ENCODE measurements at places on chromosomes 6 and 20. TPM values are rescaled to one million over a fixed set of nuclear protein-coding genes. Genes with fewer than 3 reads are reported as not detected.

Gene TP53TG5
- not detected for total RNA-seq

Gene ZSCAN23
- total RNA-seq: 11.0 TPM

Gene ULBP2
- total RNA-seq: 5.3 TPM

Gene CYP24A1
- 0.41 TPM for total RNA-seq

Gene FILIP1
- 2.9 TPM for total RNA-seq

Gene RIMS1
- total RNA-seq: 466 TPM

Gene OR2H2
- total RNA-seq: not detected

Gene SEMG1
- total RNA-seq: not detected

Gene MYO6
- 14.7 TPM for total RNA-seq

Gene NECAB3
- 33.8 TPM for total RNA-seq

Gene TRERF1
- 2.9 TPM for total RNA-seq

Gene XKR7
- 9.8 TPM for total RNA-seq

Gene ECT2L
- total RNA-seq: 0.82 TPM

Gene FHL5
- total RNA-seq: 0.41 TPM

Gene CRYBG1
- total RNA-seq: under 0.01 TPM

Gene ZNF451
- total RNA-seq: 156 TPM

Gene MYH7B
- total RNA-seq: not detected

Gene THBD
- total RNA-seq: 1.2 TPM

Gene TGM2
- total RNA-seq: 3.3 TPM

Gene PGC
- under 0.01 TPM for total RNA-seq

Gene ZNF311
- 6.9 TPM for total RNA-seq

Gene FNDC1
- total RNA-seq: 1.2 TPM

Gene EBF4
- 11.8 TPM for total RNA-seq

Gene GNAS-AS1
- total RNA-seq: 1.2 TPM

Gene OR2B6
- total RNA-seq: not detected

Gene COL9A1
- 3.3 TPM for total RNA-seq

Gene SMPDL3A
- 13.0 TPM for total RNA-seq

Gene DLK2
- 8.6 TPM for total RNA-seq

Gene SLPI
- total RNA-seq: 0.41 TPM

Gene NKAIN2
- 109 TPM for total RNA-seq

Gene MAVS
- total RNA-seq: 6.9 TPM
